Body of pancreas (tissue), 4 donors: ENCODE measurements at places on chromosomes 13 and 19.

GRCh38 chr19:48340995-48341394 lies 15.6 kb downstream of the EMP3 start:
- no peak overlapping the region for H3K4me3 ChIP-seq
- H3K27me3 ChIP-seq, result no peaks in the 10 kb centered on the region
- H3K36me3 ChIP-seq, result no peaks in the 10 kb centered on the region
- no peak overlapping the region for H3K27ac ChIP-seq
- no peak for DNase-seq
- H3K4me1 ChIP-seq, result no peaks in the 10 kb centered on the region

GRCh38 chr13:114027046-114027715 lies 53.3 kb upstream of the C13orf46 start:
- no peak for DNase-seq
- no peak overlapping the region for H3K4me3 ChIP-seq
- no peaks in the 10 kb centered on the region for H3K36me3 ChIP-seq
- no peak overlapping the region for H3K27ac ChIP-seq
- peaks cover 9% of the 10 kb centered on the region for H3K4me1 ChIP-seq

- no peaks in the 10 kb centered on the region for H3K27me3 ChIP-seq
- no peaks in the 10 kb centered on the region for H3K4me1 ChIP-seq
- no peaks in the 10 kb centered on the region for H3K36me3 ChIP-seq
- H3K4me3 ChIP-seq, result no peak overlapping the region
- no peak overlapping the region for H3K27ac ChIP-seq
Observed at GRCh38 chr19:30316000-30316491, 56.1 kb upstream of the ZNF536 start.

- no peak for DNase-seq
- H3K4me1 ChIP-seq, result peaks cover 26% of the 10 kb centered on the region
- H3K27me3 ChIP-seq, result no peaks in the 10 kb centered on the region
- no peak overlapping the region for H3K4me3 ChIP-seq
Observed at GRCh38 chr13:33172400-33172799, 113.2 kb downstream of the STARD13 start.

DNA sequence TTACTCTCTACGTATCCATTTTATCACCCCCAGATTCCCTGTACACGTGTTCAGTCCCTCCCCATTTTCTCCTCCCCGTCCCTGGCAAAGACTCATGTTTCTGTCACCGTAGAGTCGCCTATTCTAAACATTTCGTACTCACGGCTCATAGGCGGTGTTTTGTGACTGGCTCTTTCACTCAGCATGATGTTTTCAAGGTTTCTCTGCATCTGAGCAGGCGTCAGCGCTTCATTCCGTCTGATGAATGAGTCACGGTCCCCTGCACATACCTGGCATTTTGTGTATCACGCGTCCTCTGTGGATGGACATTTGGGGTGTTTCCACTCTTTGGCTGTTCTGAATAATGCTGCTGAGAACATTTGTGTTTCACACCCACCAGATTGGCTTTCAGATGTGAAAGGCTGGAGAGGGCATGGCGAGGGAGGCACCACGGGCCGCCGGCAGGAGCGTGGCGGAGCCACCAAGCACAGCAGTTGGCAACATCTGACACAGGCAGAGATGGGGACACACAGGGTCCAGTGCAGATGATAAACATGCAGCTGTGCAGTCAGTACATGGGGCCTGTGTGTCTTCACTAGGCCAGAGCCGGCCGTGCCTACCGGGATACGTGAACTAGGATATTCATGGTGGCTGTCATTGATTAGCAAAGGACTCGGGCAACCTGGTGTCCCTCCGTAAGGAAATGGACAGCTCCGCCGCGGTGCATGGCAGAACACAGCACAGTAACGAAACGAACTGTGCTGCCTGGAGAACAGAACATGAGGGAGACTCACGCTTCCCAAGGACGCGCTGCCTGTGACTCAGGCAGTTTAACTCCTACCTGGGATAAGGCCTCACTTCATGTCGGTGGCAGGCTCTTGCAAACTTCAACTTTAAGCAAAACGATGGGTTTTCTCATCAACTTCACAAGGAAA lies 117.2 kb downstream of the ATP11A start:
- H3K27ac ChIP-seq, result no peak overlapping the region
- no peak for DNase-seq
- no peaks in the 10 kb centered on the region for H3K4me1 ChIP-seq
- H3K27me3 ChIP-seq, result no peaks in the 10 kb centered on the region
- no peak overlapping the region for H3K4me3 ChIP-seq
- no peaks in the 10 kb centered on the region for H3K36me3 ChIP-seq

GRCh38 chr19:34856052-34856451 lies 70.7 kb upstream of the ZNF30 start:
- H3K27me3 ChIP-seq, result no peaks in the 10 kb centered on the region
- no peaks in the 10 kb centered on the region for H3K36me3 ChIP-seq
- no peak for DNase-seq

DNA sequence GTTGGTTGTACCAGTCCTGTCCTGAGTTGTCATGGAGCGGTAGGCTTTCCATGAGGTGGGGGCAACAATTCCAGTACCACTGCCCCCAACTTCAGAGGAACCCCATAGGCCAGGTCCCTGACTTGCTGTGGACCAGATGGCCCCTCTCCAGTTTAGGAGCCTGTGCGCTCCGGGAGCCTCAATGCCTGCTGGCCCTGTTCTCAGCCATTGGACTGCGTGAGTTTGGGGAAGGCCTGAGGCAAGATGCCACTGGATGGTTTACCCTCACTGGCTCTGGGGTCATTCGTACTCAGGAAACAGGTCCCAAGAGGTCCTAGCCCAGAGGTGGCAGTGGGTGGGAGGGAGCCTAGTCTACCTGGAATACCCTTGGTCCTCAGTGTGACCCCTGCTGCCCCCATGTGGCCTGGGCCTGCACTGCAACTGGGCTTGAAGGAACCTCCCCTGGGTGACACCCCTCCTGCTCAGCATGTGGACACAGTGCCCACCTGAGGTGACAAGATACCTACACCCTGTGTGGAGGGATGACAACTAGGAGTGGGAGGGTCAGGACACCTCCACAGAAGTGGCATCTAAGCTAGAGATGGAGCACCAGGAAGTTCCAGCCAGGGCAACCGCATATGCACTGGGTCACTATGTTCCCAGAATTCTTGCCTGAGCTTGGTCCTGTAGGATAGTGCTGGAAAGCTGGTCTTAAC lies 6.0 kb upstream of the PRR19 start:
- no peak overlapping the region for H3K27ac ChIP-seq
- peaks cover 10% of the 10 kb centered on the region for H3K36me3 ChIP-seq
- peak; percentile 91 for DNase-seq
- no peak overlapping the region for H3K4me3 ChIP-seq

DNA sequence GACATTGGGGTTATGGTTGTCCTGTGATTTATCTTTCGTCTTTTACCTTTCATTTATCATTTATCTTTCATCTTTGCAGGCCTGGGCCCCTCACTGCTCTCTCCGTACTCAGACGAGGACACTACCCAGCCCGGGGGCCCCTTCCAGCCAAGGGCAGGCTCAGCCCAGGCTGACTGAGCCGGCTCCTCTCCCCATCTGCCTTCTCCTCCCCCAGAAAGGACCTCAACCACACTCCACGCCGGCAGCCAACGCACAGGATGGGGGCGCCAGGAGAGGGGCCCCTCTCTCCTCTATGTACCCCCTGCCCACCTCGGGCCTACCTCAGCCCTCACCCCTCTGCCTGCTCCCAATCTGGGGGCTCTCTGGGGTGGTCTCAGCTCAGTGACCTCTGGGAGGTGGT lies 7.4 kb upstream of the PPP5C start:
- no peaks in the 10 kb centered on the region for H3K36me3 ChIP-seq
- no peak for DNase-seq
- H3K27ac ChIP-seq, result no peak overlapping the region
- H3K4me3 ChIP-seq, result no peak overlapping the region

GRCh38 chr13:67228916-67229315 lies 1.2 kb downstream of the PCDH9 start:
- H3K36me3 ChIP-seq, result no peaks in the 10 kb centered on the region
- H3K4me3 ChIP-seq, result no peak overlapping the region
- H3K27me3 ChIP-seq, result no peaks in the 10 kb centered on the region
- DNase-seq, result no peak

DNA sequence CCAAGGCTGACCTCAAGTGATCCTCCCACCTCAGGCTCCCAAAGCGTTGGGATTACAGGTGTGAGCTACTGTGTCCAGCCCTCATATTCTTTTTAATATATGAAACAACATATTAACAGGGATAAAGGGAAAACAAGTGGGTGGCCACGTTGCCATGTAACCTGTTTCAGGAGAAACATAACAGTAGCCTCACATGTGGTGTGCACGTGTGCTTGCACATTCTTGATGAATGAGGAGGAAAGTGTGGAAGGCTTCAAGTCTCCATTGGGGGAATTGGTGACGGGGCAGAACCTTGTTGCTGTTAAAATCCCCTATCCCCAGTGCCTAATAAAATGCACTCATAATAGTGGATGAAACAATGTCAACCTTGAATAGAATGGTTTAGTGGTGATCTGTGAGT lies 202.3 kb downstream of the MTUS2 start:
- no peak overlapping the region for H3K4me3 ChIP-seq
- no peaks in the 10 kb centered on the region for H3K36me3 ChIP-seq
- H3K27me3 ChIP-seq, result no peaks in the 10 kb centered on the region
- DNase-seq, result no peak
- no peak overlapping the region for H3K27ac ChIP-seq

GRCh38 chr13:48892053-48892687 lies 83.5 kb upstream of the FNDC3A start:
- no peaks in the 10 kb centered on the region for H3K27me3 ChIP-seq
- H3K36me3 ChIP-seq, result no peaks in the 10 kb centered on the region
- no peak for DNase-seq

- DNase-seq, result no peak
- H3K4me3 ChIP-seq, result no peak overlapping the region
- H3K27me3 ChIP-seq, result peaks cover 5% of the 10 kb centered on the region
- no peak overlapping the region for H3K27ac ChIP-seq
- H3K4me1 ChIP-seq, result no peaks in the 10 kb centered on the region
Observed at GRCh38 chr19:3268763-3269162, 44.3 kb downstream of the CELF5 start.

GRCh38 chr19:29269641-29270040 lies 56.7 kb upstream of the UQCRFS1 start:
- no peak for DNase-seq
- H3K4me1 ChIP-seq, result no peaks in the 10 kb centered on the region
- H3K4me3 ChIP-seq, result no peak overlapping the region
- no peaks in the 10 kb centered on the region for H3K36me3 ChIP-seq
- no peaks in the 10 kb centered on the region for H3K27me3 ChIP-seq

DNA sequence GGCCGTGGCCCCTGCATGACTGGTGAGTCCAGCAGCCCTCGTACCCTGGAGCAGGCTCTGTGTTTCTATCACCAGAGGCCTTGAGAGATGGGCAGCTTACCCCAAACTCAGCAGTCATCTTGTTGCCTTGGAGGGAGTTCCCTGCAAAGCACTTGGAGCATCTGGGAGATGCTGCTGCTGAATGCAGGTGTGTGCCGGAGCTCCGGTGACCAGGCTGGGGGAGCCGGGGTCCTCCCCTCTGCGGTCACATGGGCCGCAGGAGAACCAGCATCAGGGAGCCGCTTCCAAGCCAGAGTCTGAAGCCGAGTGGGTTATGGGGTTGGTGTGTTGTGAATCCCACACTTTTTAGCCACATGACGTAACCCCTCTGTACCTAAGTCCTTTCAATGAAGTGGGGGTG lies 82.8 kb downstream of the TEX29 start:
- DNase-seq, result no peak
- H3K27me3 ChIP-seq, result no peaks in the 10 kb centered on the region
- H3K4me1 ChIP-seq, result no peaks in the 10 kb centered on the region
- H3K27ac ChIP-seq, result no peak overlapping the region
- no peak overlapping the region for H3K4me3 ChIP-seq

GRCh38 chr13:51050021-51050830 lies 60.8 kb downstream of the C13orf42 start:
- no peaks in the 10 kb centered on the region for H3K27me3 ChIP-seq
- H3K36me3 ChIP-seq, result no peaks in the 10 kb centered on the region
- H3K4me1 ChIP-seq, result peaks cover 11% of the 10 kb centered on the region
- H3K4me3 ChIP-seq, result no peak overlapping the region
- H3K27ac ChIP-seq, result no peak overlapping the region
- DNase-seq, result no peak

DNA sequence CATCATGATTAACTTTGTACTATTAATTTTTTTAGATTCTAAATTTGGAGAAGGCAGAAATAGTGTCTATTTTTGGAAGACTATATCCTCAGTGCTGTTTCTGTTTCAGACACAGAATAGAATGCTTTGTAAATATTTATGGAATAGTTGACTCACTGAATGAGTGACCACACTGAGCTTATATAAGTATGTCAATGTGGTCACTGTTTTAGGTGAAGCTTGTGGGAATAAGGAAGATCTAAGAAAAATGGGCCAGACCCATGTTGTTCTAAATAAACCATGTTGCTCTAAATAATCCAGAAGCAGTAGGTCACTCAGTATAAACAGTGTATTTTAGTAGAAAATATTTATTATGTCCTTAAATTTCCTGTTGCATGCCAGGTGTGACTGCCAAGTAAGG lies 45.5 kb upstream of the DACH1 start:
- H3K27me3 ChIP-seq, result no peaks in the 10 kb centered on the region
- H3K27ac ChIP-seq, result no peak overlapping the region
- no peaks in the 10 kb centered on the region for H3K36me3 ChIP-seq

DNA sequence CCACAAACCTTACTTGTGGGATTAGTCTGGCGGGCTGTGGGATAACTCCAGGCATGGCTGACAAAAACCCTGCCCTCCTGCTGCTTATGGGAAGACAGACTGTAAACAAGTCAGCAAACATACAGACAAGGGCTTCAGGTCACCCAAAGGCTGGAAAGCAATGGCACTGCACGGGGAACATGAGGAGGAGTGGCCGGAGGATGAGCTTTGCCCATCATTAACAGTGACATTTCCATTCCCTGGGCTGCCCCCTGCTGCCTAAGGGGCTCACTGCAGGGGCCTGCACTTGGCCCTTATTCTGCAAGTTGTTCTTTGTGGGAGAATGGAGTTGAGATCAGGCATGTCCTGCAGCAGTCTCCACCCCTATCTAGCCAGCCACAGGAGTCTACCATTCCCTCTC lies 91.3 kb downstream of the UQCRFS1 start:
- peak; percentile 12 for DNase-seq
- H3K27me3 ChIP-seq, result no peaks in the 10 kb centered on the region
- no peaks in the 10 kb centered on the region for H3K4me1 ChIP-seq
- no peak overlapping the region for H3K27ac ChIP-seq
